ENCODE measurements at places on chromosomes 4 and X.

- DNase-seq = no peak
Observed at GRCh38 chr4:2175990-2176698, 65.8 kb downstream of the HAUS3 start.

DNA sequence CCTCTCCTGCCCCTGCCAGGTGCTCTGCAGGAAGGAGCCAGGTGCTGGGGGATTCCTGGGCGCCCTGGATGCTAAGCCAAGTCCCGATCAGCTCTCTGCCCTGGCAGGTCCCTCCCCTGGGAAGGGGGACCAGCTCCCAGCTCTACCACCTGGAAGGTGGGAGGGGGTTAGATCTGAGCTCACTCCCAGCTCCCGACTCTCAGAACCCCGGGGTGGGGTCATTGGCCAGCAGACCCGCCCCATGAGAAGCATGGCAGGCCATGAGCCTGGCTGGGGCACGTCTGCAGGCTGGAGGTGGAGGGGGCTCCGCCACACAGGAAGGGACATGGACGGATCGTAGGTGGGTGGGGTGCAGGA lies 83.4 kb upstream of the NKX1-1 start:
- no peak for DNase-seq

- no peak for DNase-seq
Observed at GRCh38 chr4:63302792-63303191, 1106.5 kb downstream of the TECRL start.

DNA sequence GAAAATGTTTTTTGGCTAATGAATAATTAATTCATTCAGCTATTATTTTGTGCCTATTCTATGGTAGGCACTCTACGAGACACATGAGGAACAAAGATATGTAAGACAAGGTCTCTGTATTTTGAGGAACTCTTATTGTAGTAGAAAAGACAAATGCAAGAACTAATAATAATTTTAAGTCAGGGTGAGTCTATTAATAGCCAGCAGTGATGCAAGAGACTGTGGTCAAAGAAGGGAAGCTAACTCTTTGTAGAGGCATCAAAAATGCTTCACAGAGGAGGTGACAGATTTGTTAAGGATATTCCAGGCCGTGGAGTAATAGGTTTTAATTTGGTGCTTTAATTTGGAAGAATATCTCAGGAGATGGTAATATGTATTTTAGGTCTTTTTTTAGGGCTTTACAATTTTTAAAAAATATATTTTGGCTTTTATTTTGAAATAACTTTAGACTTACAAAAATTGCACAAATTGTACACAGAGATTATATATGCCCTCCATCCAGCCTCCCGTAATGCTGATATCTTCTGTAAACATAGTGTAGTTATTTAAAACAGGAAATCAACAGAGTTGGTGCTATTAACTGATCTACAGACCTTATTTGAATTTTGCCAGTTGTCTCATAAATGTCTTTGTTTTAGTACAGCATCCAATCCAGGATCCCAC lies 48.1 kb downstream of the DCLK2 start:
- peak; percentile 70 for DNase-seq

DNA sequence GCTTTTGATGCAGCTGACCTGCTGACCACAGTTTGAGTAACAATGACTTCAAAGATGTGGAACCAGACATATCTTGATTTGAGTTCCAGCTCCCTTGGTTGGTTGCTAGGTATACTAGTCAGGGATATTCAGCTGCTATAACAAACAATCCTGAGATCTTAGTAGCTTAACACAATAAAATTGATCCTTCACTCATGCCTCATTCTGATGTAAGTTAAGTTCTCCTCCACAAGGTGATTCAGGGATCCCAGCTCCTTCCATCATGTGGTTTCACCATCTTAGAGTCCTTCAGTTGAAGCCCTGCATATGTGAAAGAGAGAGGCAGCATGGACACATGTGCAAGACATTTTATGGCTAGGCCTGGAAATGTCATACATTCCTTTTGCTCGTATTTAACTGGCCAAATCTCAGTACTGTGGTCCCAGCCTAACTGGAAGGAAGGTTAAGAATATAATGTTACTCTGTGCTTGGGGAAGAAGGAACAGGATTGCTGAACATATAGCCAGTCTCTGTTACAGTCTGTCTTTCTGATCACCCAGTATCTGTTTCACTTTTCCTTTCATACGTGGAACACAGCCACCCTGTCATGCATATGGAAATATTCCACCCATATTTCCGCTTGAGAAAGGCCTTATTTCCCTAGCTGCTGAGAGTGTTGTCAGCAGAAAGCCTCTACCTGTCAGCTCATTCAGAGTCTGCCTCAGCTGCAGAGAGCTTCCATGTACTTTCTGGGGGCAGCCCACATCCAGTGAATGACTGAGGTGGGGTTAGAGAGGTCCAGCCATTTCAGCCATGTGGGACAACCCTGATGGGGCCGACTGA lies 7.1 kb downstream of the SMIM9 start:
- no peak for DNase-seq

GRCh38 chr4:73340917-73341316 lies 63.2 kb upstream of the ALB start:
- peak; percentile 13 for DNase-seq

- peak; percentile 1 for DNase-seq
Observed at GRCh38 chr4:44425614-44426208, 22.9 kb downstream of the KCTD8 start.

DNA sequence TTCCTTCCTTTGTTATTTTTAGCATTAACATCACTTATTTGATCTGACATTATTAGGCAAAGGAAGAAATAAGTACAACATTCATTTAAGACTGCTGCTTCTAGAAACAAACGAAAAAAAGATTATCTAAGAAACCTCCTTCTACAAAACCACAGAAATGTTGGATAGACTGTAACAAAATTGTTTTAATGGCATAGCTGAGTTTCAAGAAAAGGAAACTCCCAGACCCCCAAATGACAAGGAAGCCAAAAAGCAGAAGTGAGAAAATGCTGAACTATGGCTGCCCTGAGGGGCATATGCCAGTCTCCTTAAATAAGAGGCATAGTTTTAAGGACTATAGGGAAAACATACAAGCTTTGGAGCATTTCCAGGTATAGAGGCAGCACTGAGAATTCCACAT lies 1431.6 kb upstream of the TENM3 start:
- DNase-seq = no peak

DNA sequence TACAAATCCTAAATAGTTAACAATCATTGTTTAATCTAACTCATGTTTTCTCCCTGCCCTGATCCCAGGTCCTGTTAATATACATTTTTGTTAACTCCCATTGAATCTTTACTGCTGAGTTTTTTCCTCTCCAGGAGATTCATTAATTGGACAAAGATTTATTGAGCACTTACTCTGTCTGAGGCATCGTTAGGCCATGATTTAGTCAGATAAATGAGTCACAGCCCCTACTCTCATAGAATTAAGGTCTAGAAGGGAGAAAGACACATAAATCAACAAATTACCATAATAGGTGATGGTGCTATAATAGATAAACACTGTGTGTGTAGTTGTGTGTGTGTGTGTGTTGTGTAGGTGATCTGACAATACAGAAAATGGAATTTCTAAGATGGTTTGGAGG lies 112.5 kb downstream of the MAPK10 start:
- DNase-seq = no peak
